Stimulated activated naive CD8-positive, alpha-beta T cell treated with anti-CD3 and anti-CD28 coated beads, Interleukin-15, Interleukin-2, amounts not matched to agents 100 U/mL and 50 U/mL, for 24 hours (primary cell): ENCODE measurements at places on chromosomes 2 and 18.

DNA sequence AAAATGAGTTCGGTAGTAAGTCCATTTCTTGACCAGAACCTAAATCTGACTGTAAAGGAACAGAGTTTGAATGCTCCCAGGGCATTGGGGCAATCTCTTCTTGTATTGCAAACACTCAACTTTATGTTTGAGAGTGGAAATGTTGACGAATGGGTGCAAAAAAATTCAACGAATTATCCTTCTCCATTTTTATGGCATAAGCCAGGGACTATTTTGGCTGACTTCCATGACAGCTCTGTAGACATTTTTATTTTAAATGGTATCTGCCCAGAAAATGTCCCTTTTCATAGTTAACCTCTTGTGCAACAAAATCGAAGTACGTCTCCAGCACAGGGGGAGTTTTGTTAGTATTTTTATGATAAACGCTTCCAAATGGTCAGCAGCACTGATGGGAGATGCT is 3.7 kb downstream of the MLPH start:
- no peak for DNase-seq

GRCh38 chr2:134142341-134142738 is 111.5 kb upstream of the MGAT5 start:
- DNase-seq = no peak

- DNase-seq = no peak
Measured at GRCh38 chr18:32668956-32669355, 103.9 kb downstream of the KLHL14 start.

DNA sequence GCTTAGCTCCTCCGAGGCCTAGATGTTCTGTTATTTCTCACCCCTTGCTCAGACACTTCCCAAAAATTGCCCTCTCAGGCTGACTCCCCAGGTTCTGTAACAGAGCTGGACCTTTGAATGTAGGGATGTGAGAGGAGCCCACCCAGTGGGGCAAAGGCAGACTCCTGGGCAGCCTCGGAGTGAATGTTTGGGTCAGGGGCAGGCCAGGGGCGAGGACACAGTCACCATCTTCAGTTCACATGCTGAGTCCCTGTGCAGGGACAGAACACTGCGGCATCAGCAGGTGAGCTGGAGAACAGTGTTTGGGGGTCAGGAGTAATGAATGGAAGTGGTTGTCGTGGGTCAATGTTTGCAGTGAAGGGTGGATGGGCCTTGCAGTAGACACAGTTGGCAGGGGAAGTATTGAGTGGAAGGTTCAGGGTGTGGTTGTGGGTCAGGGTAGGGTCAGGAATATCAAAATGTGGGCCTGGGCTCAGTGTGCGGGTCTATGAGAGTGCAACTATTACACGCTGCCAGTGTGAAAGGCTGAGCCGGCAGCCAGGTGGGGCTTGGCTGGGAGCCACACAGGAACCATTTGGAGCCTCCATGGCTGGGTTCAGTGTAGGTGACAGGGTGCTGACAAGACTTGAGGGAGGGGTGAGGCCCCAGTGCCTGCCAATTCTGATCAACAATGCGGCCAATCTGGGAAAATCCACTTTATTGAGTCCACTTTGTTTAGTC is 4.4 kb downstream of the IHH start:
- DNase-seq = no peak

GRCh38 chr2:108949316-108950239 is 39.4 kb downstream of the EDAR start:
- no peak for DNase-seq

DNA sequence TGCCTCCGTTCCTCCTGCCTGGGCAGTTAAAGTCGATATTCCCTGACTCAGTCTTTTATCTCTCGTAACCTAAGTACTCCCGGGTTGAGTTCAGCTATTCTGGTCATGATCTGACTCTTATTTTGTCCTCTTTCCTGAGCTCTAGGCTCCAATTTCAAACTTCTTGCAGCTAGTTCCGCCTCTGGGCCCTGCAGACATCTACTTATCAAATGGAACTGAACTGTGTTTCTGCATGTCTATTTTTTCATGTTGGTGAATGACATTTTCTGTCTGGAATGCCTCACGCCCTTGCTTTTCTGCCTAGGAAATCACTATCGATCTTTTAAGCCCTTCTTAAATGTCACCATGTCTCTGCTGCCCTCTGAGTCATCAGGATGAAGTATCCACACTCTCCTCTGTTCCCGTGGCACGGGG is 101.5 kb downstream of the VAPA start:
- no peak for DNase-seq

- DNase-seq = peak; percentile 59
Measured at GRCh38 chr18:54261894-54262293, 7.4 kb upstream of the POLI start.

- DNase-seq = peak; percentile 80
Measured at GRCh38 chr2:47767880-47768609, 14.9 kb upstream of the MSH6 start.

DNA sequence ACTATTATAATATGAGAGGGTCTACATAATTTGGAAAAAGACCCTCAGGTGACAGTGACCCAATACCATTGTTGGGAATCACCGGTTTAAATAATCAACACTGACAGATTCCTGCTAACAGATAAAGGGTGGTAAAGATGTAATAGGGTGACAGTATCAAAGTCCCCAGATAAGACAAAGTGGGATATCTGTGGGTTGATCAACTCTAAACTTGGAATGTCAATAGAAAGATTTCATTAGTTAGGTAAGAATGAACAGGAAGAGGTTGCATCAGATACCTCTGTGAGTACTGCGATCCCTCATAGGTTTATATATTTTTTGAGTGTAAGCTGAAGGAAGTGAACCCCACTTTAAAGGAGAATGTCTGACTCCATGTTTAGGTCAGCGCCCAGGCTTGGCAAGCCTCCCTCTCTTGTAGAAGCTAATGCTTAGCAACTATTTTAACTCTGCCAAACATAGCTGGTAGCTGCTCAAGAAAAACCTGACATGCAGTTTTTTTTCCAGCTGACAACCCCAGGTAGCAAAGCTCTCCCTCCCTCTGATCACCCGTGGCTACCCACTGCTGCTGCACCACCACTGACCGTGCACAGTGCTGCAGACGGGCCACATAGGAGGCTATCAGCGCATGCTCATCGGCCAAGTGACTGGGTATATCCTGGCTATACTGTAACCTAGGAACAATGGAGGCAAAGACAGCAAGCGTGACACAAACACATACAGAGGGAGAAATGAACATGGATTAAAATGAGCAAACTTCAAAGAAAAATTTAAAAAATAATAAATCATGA is 113.3 kb upstream of the DNMT3A start:
- no peak for DNase-seq

GRCh38 chr2:181742922-181743722 is 62.8 kb upstream of the NEUROD1 start:
- peak; percentile 11 for DNase-seq

DNA sequence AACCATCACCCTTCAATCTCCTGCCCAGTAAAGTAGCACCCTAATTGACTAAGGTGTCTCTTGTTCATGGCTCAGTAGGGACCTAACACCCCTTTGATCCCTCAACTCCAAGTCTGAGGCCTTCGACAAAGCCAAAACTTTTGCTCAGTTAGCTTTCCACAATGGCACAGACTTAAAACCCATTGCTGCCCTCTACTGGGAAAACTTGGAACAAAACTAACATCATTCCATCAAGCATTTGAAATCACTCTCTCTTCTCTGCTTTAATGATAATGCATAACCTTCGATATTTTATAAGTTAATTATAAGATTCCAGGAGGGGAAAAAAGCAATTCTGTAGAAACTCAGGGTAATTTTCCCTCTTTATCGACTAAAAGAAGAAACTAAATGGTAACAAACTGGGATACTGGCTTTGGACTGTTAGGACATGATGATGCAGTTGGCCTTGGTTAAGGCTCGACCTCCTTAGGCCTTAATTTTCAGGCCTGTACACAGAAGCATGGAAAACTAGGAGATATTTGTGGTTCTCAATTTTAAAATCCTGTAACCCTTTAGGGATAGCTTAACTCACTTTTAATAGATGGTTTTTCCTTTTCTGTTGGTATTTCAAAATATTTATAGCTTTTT is 127.8 kb downstream of the STK39 start:
- DNase-seq = no peak

DNA sequence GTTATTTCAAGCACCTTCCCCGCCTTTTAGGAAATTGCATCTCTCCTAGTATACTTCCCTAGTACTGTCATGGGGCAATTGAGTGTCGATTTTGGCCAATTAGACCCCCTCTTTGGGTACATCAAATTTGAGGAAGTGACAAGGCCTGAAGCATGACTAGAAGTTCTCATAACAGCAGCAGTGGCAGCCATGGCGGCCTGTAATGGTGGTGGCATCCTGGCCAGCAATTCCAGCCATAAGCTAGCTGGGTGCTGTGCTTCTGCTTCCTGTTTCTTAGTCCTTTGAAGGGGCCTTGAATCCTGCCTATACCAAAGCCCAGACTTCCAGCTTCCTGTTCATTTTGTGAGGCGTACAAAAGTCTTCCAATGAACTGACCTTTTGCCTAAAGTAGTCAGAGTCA is 523.1 kb downstream of the PLCL1 start:
- no peak for DNase-seq

- DNase-seq = no peak
Measured at GRCh38 chr2:221468317-221468716, 103.8 kb downstream of the EPHA4 start.

- DNase-seq = no peak
Measured at GRCh38 chr2:100286318-100286717, 36.0 kb downstream of the LONRF2 start.

DNA sequence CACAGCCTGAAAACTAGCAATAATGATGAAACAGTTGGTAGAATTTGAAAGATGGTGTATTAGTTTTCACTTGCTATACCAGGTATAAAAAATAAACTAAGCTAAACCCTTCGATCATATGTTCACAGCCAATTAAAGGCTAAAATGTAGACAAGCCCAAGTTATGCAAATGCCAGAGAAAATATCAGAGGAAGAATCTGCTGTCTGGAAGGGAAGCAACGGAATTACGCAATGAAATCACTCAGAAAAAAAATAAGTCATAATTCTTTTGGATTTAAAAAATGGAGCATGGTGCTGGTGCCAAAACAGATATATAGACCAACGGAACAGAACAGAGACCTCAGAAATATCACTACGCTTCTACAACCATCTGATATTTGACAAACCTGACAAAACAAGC is 108.3 kb downstream of the ARL4C start:
- DNase-seq = no peak

DNA sequence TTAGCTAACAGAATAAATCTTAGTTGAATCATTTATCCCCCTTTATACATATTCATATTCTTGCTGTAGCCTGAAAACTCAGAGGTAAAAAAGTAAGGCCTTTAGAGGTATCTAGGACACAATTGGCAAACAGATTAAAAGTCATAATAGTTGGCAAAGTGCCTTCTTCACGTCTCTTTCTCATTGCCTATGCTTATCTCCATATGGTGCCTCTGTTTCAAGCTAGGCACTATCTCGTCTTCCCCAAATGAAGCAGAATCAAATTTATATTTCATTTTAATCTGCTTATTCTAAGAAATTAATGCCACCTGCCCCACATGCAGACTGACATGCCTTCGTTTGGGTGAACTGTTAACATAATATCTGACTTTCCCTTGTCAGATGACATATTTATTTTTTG is 245.4 kb downstream of the CDH2 start:
- no peak for DNase-seq

GRCh38 chr2:169827272-169828140 is at the start of gene UBR3:
Gene UBR3, plus strand, starts transcription at chr2:169827454. Its CDS starts 54 bp downstream, at chr2:169827508.
- DNase-seq = peak; percentile 94

DNA sequence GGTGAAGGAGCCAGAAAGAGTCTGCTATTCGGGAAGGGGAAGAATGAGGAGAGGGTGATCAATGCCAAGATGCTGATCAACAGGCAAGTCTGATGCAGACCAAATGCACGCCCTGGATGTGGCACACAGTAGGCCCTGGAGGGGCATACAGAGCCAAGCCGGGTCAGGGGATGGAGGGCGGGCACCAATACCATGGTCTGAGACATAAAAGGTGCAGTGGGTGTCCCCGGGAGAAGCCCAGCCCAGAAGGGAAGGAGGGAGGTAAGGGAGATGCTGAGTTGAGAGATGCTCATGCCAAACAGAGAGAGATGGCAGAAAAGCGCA is 66.6 kb upstream of the ID2 start:
- no peak for DNase-seq

DNA sequence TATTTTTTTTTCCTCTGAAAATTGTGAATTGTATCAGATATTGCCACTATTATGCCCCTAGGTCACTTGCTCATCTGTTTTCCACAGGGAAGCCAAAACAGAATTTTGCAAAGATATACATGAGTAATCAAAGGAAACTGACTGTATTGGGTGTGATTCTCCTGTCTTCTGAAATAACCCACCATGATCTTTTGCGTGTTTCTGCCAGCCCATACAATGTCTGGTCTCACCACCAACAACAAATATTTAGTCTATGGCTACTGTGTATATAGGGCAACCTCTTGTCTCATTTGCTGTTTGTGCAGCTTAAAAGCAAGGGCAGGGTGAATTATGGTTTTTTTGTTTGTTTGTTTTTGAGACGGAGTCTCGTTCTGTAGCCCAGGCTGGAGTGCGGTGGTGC is 26.5 kb downstream of the EPAS1 start:
- no peak for DNase-seq

- no peak for DNase-seq
Measured at GRCh38 chr2:73947412-73948018, 20.8 kb downstream of the DGUOK start.

- no peak for DNase-seq
Measured at GRCh38 chr2:227890495-227891079, 19.2 kb downstream of the DAW1 start.

- no peak for DNase-seq
Measured at GRCh38 chr2:56185582-56186046, 1.8 kb downstream of the CCDC85A start.

- DNase-seq = peak; percentile 19
Measured at GRCh38 chr18:66495844-66496243, 108.0 kb downstream of the CDH19 start.

DNA sequence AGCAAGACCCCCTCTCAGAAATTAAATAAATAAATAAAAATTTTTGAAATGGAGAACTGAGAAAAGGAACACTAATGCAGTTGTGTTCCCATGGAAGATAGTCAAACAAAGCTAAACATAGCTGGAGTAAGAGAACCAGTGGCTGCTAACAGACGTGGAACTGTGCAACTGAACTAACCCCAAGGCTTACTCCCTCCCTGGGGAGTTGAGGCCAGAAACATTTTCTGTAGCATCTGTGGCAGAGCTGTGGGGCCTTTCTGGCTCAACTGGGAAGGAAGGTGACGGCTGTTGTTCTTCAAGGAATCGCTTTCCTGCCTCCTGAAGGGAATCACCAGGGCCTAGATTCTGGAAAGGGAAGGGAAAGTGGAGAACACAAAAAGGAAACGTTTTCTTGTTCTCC is 53.9 kb upstream of the B3GNT2 start:
- DNase-seq = no peak

GRCh38 chr2:20143263-20143662 is 81.7 kb downstream of the SDC1 start:
- DNase-seq = no peak

GRCh38 chr18:55863876-55864275 is 275.9 kb upstream of the TCF4 start:
- DNase-seq = no peak
